ENCODE measurements at places on chromosomes 5 and 9.

- no peak for DNase-seq
Observed at GRCh38 chr5:173832386-173832785, 55.8 kb upstream of the CPEB4 start.

GRCh38 chr5:97529354-97529985 is 346.4 kb upstream of the RIOK2 start:
- no peak for DNase-seq

GRCh38 chr5:150514708-150515211 is 6.8 kb downstream of the NDST1 start:
- peak; percentile 96 for DNase-seq

GRCh38 chr9:89731262-89732182 is 126.7 kb downstream of the GADD45G start:
- DNase-seq, result no peak

DNA sequence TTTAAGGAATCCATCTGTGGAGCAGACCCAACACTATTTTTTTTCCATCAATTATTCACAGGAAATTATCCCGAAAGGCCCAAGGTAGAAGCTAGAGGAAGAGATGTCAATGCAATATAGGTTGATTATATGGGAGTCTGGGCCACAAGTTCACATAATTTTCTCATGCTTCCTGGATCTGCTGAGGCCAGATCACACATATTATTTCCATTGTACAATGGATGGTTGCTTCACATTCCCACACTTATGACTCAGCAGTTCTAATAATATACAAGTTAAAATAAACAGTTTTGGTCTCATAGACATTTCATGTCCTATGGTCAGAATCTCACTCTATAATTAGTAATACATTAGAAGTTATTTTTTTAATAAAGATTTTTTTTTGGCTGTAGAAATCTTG is 66.0 kb upstream of the PTPRD start:
- DNase-seq, result no peak

DNA sequence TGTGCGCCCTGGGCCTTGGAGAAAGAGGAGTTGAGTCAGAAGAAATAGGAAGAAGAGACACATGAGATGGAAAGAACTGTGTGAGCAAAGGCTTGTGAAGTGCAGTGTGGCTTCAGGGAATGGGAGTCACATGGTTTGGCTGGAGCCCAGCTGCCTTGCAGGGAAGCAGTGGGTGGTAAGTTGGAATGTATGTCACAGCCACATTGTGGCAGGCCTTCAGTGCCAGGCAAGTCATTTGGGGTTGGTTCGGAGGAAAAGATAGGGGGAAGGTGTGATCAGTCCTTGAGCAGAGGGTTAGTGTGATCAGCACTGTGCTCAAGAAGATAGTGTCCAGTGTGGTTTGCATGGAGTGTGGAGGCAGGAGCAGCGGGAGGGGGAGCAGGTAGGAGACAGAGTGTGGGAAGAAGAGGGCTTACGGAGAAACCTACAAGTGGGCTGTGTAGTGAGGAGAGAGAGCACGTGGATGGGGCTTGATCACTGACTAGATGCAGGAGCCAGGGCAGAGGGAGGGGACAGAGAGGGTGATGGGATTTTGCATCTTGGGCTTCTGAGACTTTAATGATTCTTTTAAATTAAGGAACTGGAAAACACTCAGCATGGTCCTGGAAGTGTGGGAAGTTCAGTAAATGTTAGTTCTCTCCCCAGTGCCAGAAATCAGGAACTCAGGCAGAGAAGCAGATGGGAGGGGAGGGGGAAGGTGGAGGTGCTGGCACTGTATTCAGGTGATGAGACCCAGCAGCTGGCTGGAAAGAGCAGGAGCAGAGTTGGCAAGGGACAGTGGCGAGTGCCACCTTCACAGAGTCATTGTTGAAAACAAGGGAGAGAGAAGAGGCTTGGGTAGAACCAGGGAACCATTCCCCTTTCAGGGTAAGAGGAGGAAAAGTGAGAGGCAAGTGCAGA is 46.6 kb downstream of the ARHGAP26 start:
- DNase-seq, result peak; percentile 87

GRCh38 chr5:173581408-173582215 is 34.8 kb downstream of the BOD1 start:
- DNase-seq, result no peak

Measured in RCC 7860 (cell line).